Left renal pelvis (tissue), 4 donors: ENCODE measurements at places on chromosomes 2 and 18. TPM values are rescaled to one million over a fixed set of nuclear protein-coding genes. Genes with fewer than 3 reads are reported as not detected.

- no peak for DNase-seq
These were observed 23.0 kb downstream of the FAM237A start for GRCh38 chr2:206665251-206665650.

GRCh38 chr2:96526615-96527285 lies 9.8 kb upstream of the ARID5A start:
- DNase-seq = no peak

DNA sequence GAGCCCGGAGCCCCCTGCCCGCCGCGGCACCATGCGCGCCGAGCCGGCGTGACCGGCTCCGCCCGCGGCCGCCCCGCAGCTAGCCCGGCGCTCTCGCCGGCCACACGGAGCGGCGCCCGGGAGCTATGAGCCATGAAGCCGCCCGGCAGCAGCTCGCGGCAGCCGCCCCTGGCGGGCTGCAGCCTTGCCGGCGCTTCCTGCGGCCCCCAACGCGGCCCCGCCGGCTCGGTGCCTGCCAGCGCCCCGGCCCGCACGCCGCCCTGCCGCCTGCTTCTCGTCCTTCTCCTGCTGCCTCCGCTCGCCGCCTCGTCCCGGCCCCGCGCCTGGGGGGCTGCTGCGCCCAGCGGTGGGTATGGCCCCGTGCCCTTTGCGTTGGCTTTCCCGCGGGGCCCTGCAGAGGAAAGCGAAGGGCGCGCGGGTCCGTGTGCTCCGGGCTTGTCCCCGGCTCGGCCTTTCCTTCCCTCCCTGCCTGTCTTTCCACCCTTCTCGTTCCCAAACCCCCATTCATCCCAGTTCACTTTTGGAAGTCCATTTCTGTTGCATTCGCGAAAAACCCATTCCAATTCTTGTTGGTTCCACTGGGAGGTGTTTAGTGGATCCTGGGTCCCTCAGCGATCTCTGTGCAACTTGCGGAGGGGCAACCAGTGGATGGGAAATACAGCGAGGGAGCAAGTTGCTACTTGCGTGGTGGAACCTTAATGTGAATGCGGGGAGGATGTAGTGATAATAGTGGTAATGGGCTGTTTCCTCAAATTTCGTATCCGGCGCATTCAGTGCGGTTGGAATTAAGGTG lies 599 bp downstream of the ADAM23 start:
- no peak for DNase-seq

DNA sequence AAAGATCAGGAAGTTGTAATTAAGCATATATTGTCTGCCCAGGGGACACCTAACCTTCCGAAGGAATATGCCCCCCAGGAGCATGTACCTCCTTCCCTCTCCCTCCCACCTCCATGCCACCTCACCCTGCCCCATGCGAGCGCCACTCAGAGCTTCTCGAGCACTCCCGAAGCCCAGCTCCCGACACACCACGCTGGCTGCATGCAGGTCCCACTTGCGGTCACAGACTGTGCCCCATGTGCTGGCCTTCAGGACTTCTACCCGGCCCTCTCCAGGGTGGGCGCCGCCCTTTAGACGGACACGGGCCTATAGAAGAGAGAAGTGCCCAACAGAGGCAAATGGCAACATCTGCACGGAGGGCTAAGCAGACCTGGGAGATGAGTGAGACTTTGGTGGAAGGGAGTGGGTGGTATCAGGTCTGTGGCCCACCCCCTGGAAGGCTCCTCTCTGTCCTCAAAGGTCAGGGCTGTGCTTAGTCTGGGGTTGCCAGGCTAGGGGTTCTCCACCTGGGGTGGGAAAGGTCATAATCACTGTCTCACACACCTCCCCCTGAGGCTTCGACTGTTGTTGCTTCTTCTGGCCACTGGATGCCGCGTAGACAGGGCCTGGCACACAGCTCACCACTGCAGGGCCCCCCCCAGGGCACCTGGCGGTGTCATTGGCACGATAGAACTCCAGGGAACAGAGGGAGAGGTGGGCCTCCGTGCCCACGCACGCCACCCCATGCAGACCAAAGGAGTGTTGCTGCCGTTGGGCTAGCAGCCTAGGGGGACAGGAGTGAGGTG lies 6.6 kb downstream of the HTRA2 start:
- DNase-seq = no peak

DNA sequence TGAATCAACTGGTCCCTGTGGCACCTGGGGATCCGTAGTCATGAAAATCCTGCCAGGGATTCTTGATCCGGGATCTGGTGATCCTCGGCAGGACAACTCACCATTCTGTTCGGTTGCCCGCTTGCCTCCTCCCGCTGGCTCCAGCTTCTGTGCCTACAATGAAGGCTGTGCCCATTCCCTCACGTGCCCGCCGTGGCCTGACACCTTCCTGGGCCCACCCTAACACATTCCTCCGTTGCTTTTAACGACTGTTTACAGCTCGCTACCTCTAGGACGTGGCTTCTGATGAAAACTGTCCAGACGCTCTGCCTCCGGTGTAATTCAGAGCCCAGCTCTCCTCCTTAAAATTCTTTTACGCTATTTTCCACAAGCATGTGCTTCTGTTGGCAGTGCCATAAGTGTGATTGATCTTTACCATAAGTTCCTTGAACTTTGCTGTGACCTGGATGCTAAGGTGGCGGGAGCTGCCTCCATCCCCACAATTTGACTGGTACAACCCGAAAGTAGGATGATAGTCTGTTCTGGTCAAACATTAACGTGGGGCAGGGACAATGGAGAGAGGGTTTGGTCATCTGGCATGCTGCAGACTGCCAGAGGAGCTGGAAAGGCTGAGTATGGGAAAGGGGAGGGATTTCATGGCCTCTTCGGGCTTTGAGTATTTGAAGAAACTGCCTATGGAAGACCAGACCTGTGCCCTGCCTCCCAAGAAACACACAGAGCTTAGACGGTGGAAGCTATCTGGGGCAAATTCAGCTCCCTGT lies 206.8 kb upstream of the TNP1 start:
- DNase-seq = no peak

GRCh38 chr2:148430101-148430500 lies 214.4 kb upstream of the EPC2 start:
- no peak for DNase-seq

DNA sequence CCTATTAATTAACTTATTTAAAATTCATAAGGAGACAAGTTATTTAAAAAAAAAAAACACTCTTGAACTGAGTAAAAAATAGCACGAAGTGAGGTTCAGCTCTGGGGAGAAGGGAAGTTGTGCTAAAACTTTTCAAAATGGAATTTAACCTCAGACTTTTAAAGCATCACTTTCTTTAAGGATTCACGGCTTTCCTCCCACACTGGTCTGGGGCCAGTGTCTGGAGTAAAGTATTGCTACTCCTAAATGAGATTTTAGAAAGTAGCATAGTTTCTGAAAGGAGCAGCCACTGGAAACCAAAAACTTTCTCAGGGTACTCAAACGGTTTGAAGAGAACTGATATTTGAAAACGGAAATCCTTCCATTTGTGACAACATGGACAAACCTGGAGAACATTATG lies 97.7 kb upstream of the CYP1B1 start:
- DNase-seq = no peak

Gene HOXD13
- 0.10 TPM for polyA plus RNA-seq

Gene HK2
- polyA plus RNA-seq = 10.3 TPM

Gene MSH2
- polyA plus RNA-seq = 85.4 TPM

Gene CWC22
- polyA plus RNA-seq = 34.1 TPM
